ENCODE measurements at places on chromosomes 6 and 20.

GRCh38 chr6:53718597-53719460 is 53.3 kb upstream of the KLHL31 start:
- peak; percentile 25 for DNase-seq

- no peak for DNase-seq
These were observed 442.4 kb upstream of the SOX4 start for GRCh38 chr6:21151119-21151518.

DNA sequence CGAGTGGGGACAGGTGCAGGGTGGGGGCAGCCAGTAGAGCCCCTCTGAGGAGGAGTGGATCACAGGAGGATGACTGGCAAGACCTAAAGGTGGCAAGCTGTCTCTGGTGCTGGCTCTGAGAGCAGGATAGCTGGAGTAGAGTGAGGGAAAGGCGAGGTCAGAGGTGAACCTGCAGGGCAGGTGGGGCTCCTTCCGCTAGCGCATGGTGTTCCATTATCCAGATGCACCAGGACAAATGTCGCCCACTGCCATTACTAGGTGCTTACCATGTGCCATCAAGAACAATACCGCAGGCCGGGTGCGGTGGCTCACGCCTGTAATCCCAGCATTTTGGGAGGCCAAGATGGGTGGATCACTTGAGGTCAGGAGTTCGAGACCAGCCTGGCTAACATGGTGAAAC is 18.3 kb upstream of the FAM110A start:
- no peak for DNase-seq

DNA sequence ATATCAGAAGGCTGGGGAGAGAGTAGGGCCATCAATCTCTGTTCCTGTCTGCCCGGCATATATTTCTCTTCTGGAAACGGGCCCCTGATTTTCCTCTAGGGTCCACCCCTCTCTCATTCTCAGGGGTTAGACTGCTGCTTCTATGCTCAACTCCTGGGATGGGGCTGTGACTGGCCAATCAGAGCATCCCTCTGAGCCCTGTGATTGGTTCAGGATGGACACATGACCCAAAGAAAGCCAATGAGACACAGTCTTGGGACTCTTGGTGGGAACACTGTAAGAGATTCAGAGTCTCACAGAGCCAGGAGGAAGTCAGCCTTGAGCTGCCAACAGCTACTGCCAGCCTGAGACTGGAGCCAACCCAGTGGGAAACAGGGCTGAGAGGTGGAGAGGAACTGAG is 31.0 kb upstream of the KCNB1 start:
- no peak for DNase-seq

GRCh38 chr20:56359212-56360132 is 698 bp downstream of the FAM210B start:
- no peak for DNase-seq

DNA sequence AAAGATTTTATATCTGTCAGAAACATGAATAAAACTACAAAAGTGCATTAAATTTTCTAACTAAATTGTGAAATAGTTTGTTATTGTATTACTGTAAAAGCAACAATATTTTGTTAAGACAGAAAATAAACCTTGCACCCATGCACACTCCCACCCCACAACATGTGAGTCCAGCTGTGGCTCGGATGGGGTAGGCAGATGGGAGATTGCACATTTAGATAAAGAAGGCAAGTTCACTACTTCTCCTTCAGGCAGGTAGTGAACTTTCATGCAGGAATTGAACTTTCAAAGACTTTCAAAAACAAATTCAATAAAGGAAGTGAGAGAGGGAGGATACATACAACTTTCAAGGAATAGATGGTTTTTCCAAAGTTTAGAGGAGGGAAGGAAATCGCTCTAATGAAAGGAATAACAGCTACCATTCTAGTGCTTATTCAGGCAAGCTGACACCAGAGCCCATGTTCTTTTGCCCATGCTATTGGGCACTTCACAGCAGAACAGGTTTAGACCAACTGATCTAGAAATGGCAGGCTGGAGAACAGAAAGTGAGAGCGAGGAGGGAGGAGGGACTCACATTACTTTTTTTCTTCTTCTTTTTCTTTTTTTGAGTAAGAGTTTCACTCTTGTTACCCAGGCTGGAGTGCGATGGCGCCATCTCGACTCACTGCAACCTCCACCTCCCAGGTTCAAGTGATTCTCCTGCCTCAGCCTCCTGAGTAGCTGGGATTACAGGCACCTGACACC is 28.5 kb downstream of the SF3B5 start:
- DNase-seq = no peak

DNA sequence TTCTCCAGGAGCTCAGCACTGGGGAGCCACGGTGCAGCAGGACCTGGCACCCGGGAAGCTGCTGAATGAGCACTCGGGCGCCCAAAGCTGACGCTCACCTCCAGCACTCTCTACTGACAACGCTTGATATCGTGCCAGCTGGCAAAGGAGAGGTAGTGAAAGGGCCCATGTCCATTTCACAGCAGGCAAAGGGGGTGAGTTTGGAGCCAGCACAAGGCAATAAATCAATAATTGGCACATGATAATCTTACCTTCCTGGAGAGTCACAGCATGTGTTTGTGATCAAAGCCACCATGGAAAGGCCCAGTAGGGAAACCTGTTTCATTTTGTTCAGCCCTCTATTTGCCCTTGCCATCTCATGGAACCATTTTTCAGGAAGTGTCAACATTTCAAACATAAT is 23.3 kb upstream of the SMIM26 start:
- DNase-seq = no peak

GRCh38 chr6:33709605-33710295 is 1.8 kb downstream of the UQCC2 start:
- no peak for DNase-seq

DNA sequence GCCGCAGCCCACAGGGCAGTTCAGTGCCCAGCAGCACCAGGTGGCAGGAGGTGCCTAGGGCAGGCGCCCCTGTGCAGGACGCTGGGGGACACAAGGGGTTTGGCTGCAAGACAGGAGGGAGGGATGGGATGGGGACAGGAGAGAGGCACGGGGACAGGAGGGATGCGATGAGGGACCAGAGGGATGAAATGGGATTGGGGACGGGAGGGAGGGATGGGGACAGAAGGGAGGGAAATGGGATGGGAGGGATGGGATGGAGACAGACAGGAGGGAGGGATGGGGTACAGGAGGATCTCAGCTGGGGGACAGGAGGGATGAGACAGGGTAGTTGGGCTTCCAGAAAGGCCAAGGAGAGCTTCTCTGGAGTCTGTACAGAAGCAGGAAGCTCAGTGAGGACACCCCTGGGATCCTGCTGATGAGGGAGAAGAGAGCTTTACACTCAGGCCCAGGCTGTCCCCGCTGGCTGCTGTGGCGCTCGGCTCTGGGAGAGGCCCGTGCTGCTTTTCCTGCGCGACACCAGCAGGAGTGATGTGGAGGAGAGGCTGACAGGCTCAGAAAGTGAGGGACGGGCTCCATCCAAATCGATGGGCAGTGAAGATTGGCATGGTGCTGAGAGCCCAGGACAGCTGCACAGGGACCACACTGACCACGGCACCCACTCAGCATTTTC is 400.8 kb downstream of the SMOC2 start:
- no peak for DNase-seq

GRCh38 chr20:22495172-22495571 is 89.2 kb downstream of the FOXA2 start:
- DNase-seq = no peak

- DNase-seq = no peak
These were observed 162.2 kb downstream of the KCNQ5 start for GRCh38 chr6:72784071-72784470.

DNA sequence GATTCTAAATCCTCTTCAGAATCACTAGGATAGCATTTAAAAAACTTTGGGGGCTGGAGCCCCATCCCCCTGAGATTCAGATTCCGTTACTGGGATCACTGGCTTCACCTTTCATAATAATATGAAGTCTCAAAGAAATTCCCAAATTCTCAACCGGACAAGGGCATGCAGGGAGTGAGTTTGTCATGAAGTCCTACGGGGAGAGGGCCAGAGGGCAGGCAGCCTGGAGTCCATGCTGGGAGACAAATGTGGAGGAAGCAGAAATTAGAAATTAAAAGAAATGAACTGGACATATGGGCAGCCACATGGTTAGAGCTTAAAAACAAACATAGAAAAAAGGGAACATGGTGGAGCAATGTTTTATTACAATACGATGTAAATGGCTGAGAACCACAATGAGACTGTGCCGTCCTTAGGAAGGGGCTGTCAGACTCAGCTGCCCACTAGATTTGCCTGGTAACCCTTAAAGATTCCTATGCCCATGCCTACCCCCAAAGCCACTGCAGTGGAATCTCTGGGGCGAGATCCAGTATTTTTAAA is 142.6 kb downstream of the CEBPB start:
- no peak for DNase-seq

DNA sequence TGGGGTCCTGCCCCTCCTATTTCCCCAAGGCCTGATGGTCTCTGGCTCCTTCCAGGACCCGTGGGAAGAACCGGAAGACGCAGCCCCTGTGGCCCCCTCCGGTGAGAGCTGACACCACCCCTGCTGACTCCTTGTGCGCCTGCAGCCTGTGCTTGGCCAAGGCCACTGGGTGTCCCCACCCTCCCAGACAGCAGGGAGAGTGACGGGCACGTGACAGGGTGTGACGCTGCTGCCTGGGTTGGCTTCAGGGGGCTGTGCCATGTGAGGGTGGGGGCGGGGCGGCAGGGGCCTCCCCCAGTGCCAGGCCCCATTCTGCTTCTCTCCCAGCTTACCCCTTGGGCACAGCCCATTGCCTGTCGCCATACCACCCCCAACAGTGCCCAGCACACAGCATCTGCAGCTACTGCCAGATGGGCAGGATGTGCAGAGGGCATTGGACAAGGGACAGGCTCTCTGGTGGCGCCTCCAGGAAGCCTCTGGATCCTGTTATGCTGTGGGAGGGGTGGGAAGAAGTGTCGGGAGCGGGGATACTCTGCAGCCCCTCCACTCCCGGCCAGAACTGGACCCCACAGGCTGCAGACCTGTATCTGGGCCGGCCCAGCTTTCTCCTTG is 2.9 kb downstream of the BIRC7 start:
- DNase-seq = no peak

GRCh38 chr6:35610830-35611229 is 77.9 kb downstream of the FKBP5 start:
- DNase-seq = no peak

GRCh38 chr20:35305682-35306556 is 13.7 kb upstream of the FAM83C start:
- peak; percentile 43 for DNase-seq

DNA sequence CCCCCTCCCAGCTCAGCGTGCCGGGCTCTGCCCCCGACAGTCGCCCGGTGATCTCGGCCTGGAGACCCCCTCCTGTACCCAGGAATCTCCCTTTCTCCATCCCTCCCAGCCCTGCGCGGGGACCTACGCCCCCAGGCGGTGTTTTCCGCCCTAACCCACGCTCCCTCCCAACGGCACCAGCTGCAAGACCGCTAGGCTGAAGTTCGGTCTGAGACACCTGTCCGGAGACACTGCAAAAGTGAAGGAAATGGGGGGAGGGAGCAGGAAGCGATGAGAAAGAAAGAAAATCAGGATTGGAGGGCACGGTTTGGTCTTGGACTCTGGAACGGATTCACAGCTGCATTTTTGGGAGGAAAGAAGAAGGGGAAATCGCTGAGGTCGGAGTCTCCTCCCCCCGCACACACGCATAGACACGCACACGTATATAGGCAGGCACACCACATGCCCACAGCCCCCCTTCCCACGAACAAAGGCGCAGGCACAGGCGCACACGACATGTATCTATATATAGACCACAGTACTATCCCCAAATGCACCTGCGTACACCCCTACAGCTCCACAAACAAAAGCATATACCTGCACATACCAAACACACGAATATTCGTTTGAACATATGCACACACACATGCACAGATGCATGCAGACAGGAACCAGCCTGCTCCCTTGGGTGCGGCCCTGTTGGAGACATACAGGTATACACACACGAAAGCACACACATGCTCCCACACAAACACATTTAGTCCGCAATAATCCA is 1.0 kb downstream of the SLC32A1 start:
- no peak for DNase-seq

- no peak for DNase-seq
These were observed 275.4 kb downstream of the TSHZ2 start for GRCh38 chr20:53247468-53248103.

- peak; percentile 17 for DNase-seq
These were observed 115.4 kb downstream of the OPRM1 start for GRCh38 chr6:154154389-154154967.

GRCh38 chr20:39534846-39535245 is 572.7 kb downstream of the DHX35 start:
- no peak for DNase-seq

DNA sequence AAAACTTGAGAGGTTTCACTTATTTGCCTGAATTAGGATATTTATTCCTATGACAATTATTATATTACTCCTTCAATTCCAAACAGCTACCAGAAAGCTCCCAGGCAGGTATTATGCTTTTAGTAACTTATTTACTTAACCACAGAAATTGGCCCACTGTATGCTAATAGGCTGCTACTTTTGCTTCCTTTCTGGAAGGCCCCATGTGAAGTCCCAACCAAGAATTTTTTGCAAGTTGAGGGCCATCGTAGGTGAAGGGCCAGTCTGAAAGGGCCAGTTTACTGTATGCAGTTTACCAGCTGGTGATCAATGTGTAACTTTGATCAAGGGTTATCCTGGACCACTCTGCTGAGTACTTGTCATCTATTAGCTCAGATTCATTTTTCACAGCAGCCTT is 45.0 kb downstream of the EDN1 start:
- DNase-seq = no peak

- DNase-seq = peak; percentile 29
These were observed 258.7 kb downstream of the LRFN2 start for GRCh38 chr6:40328386-40328985.

DNA sequence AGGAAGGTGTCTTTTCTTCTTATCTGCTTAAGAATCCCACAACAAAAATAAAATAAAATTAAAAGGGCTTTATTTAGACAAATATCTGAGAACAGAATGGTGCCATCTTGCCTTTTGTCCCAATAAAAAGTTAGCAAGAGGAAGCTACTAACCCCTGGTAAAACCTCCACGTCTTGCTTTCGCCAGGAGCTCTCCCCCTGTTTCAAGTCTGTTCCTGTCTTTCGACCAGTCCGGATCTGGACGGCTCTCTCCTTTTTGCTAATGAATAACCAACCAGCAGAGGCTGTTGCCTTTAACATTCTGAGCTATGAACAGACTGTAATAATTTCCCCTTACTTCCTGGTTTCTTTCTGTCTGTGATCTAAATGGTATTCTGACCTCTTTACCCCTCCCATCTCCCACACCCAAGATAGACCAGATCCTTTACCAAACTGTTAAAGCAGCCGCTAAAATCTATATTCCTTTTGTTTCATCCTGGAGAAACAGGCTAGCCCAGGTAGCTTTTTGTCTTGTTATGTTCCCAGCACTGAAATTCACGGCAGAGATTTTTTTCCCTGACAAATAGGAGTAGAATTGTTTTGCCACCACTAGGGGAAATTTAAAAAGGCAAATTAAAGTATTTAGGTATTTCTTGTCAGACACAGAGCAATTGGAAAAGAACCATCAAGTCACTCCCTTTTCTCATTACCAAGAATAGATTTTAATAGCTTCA is at the start of gene FRK:
TSS of gene FRK (minus strand) at position 320 of the 712 bp plus-strand sequence. CDS start 580 bp downstream, outside the sequence.
- no peak for DNase-seq
